ENCODE measurements at places on chromosomes 2 and 18.
A peak's percentile ranks its signal among the peaks of the same experiment; 100 is the strongest.

DNA sequence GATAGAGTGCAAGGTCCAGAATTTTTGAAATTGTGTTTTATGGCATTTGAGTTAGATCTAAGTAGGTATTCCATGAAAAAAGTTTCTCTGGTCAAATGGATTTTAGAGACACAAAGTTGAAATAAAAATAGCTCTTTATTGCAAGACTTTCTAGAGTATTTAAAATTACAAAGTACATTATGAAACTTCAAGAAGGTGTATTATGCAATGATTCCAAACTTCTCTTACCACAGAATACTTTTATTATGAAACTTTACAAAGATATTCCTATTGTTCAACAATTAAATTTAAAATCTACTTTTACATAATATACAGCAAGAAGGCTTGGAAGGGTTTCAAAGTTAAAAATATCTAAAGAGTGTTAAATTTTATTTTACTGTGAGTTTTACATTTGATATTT lies 65.9 kb downstream of the CALCRL start:
- ATAC-seq = no peak

GRCh38 chr2:135985826-135986393 lies 484 bp upstream of the DARS1 start:
- ATAC-seq = peak; percentile 39

DNA sequence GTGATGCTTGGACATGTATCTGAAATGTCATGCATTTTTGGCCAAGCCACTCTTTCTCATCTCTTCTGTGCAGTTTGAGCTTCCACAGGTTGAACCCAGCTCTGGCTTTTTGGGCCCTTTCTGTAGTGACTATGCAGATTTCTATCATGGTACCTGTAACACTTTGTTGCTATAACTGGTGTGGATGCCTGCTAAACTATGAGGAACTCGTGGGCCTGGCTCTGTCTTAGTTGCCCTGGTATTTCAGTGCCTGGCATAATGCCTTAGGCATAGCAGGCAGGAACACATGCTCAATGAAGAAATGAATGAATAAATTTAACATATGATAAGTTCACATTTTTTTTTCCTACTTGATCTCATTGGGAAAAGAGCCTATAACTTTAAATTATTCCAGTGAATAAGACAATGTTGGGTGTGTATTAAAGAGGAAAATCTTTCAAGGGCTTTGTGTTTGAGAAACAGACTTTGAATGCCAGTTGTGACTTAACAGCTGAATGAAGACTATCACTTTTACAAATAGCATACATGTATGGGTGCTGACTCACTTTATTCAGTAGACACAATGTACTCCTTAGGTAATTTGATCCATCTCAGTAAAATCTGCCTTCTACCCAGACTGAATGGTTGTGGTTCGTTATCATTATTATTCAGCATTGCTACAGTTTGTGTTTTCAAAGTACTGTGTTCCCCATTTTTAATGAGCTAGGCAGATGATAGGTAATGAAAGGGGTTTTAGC lies 86.4 kb upstream of the MAP4K3 start:
- ATAC-seq = peak; percentile 80

- no peak for ATAC-seq
Measured at GRCh38 chr18:7666195-7666776, 99.2 kb downstream of the PTPRM start.

- ATAC-seq = no peak
Measured at GRCh38 chr2:7977981-7978380, 703.9 kb upstream of the ID2 start.

DNA sequence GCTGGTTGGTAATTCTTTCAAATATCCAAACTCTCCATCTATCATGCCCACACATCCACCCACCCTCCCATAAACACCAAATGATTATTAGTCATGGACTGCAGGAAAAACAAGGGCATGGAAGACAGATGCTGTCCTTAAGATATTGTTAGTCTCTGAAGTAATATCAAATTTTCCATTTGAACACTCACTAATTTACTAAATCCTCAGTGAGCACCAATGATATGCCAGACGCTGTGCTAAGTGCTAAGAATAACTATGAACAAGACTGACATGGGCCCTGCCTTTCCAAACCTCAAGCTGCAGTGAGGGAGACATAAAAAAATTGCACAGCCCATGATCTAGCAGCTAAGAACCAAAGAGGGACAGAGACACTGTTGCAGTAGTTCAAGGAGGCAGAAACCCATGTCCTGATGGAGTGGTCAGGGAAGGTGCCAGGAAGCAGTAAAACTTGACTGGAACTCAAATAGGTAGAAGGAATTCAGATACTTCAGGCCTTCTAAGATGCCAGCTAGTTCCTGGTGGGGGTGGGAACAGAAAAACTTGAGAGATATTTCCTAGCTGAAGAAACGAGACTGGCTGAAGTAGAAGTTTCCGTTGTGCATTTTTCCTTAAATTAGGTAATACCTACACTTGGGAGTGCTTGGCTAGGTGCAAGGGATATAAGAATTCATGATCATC lies 182.1 kb downstream of the OSR1 start:
- ATAC-seq = no peak

- ATAC-seq = no peak
Measured at GRCh38 chr2:73995810-73996209, 11.1 kb downstream of the TET3 start.

- peak; percentile 92 for ATAC-seq
Measured at GRCh38 chr2:207847807-207848544, 78.3 kb upstream of the FZD5 start.

GRCh38 chr2:21694079-21694878 lies 570.5 kb downstream of the TDRD15 start:
- ATAC-seq = no peak

DNA sequence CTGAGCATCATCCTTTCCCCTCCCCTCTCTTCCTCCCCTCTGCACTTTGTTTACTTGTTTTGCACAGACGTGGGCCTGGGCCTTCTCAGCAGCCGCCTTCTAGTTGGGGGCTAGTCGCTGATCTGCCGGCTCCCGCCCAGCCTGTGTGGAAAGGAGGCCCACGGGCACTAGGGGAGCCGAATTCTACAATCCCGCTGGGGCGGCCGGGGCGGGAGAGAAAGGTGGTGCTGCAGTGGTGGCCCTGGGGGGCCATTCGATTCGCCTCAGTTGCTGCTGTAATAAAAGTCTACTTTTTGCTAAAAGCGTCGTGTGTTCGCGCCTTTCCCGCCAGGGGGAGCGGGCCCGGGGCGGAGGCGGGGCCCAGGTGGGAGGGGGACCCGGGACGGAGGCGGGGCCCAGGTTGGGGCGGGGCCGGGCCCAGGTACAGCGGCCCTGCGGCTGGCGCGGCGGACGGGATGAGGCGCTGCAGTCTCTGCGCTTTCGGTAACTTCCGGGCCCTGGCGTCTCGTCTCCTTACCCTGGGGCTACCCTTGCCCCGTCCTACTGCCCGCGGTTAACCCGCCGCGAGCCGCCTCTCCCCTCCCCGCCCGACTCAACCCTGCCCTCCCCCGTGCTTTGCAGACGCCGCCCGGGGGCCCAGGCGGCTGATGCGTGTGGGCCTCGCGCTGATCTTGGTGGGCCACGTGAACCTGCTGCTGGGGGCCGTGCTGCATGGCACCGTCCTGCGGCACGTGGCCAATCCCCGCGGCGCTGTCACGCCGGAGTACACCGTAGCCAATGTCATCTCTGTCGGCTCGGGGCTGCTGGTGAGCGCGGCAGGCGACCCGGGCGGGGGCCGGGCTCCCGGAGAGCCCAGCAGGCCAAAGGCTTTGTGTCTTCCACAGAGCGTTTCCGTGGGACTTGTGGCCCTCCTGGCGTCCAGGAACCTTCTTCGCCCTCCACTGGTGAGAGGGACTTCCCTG lies at the start of gene KRTCAP3:
Gene KRTCAP3 (plus strand): TSS at position 424 of the 962 bp plus-strand sequence. CDS start 32 bp downstream, at position 456.
- ATAC-seq = peak; percentile 79

DNA sequence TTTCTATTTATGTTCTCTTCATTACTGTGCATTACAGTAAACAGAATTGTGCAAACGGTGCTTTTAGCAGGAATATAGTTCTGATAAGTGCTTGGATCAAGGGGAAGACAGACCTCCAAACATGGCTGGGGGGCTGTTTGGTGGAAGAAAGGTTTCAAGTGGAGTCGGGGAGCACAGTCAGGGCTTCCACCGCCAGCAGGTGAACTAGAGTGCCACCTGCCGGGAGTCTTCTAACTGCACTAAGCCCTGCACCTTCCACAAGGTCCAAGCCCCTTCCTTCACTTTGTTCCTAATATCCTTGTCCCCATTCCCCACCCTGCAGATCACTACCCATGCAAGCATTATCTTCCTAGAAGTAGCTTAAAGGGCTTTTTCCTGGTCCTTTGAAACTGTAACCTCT lies 11.1 kb downstream of the ONECUT2 start:
- ATAC-seq = peak; percentile 48

- no peak for ATAC-seq
Measured at GRCh38 chr18:43830947-43831346, 553.7 kb upstream of the SYT4 start.

DNA sequence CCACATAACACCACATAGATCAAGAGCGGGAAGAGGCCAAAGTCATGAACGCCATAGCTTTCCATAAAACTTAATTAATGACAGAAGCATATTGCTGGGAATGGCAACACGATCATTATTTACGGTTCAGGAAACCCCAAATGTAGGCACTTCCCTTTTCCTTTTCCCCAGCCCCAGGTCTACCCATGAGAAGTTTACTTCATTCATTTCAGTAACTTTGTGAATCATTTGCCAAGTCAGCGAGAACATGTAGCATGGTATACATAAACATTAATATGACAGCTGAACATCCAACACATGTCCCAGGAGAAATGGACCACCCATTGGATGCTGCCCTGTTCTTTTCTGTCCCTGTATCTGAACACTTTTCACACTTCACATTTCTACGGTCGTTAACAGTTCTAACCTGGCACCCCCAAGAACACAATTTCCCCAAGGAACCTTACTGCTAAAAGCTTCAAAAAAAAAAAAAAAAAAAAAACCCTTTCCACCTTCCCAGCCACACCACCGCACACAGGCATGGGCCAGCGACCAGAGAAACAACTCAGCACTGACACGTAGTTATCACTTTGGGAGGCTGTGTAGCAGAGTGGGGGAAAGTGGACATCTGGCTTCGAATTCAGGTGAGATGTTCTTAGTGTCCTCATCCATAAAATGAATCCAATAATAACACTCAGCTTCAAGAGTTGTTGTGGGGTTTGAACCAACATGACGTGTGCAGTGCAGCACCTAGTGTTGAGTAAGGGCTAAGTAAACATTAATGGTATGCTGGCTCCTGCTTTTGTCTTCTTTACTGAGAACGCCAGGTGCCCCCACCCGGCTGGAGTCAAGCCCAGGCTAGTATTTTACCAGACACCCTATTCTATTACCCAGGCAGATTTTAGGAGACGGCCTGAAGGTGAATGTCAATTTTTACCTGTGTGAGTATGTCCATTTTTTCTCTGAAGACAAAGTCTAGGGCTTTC lies 371.5 kb downstream of the LNPK start:
- ATAC-seq = peak; percentile 45

DNA sequence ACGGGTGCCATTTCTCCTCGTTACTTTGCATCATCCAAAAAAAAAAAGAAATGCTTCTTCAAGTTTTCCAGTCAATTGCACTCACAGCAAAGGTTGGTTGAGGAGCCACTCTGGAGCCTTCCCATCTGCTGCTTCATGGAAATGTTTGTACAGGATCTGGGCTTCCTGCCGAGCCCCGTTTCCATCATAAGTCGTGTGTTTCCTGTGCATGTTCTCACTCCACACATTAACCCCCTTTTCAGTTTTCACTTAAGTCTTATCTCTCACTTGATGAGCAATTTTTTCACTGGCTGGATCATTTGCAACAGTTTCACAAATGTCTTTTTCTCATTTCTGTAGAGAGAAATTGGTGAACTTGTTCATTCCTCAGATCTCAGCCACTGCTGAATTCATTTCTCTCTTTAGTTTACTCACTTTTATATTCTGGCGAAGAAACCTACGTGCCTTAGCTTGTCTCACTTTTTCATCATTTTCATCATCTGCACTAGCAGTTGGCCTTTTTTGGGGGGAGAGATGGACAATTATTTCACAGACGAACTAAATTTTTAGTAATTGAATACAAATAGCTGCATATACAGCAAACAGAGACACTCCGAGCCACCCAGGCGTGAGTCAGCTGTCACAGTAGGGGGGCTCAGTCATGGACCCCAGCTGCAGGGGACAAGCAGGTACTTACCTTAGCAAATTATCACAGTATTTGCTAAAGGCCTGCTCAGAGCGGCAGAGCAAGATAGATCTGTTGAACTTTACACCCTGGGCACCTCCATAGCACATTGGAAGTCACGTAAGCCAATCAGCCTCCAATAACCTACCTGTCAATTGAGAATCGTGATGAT lies 750.8 kb upstream of the ID2 start:
- ATAC-seq = no peak

DNA sequence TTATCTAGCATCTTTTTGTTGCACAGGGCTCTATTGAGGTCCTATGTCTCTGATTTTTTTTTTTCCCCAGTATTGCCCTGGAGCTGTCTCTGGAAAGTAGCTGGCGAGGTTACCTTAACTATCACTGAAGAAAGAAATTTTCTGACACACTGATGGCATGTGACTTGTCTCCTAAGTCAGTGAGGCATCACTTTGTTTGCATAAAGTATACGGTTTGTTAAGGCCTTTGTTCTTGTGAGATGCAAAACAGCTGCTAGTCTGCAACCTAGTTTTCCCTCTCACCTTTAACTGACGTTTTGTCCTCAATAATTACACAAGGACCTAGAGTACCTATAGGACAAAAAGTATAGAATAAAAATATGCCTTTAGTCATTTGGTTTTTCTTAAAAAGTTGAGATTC lies 41.8 kb downstream of the UBXN4 start:
- ATAC-seq = no peak

- no peak for ATAC-seq
Measured at GRCh38 chr2:66699416-66699792, 264.5 kb downstream of the MEIS1 start.

DNA sequence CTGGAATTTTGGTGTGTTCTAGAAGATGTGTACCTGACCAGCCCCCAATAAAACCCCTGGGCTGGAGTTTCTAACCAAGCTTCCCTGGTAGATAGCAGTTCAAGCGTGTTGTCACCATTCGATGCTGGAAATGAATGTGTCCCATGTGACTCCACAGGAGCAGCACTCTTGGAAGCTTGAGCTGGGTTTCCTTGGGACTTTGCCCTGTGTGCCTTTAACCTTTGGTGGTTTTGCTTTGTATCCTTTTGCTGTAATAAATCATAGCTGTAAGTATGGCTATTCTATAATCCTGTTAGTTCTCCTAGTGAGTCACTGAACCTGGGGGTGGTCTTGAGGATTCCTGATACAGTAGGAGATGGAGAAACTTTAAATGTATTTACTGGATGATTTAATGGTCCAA lies 65.2 kb downstream of the KLHL14 start:
- ATAC-seq = no peak

DNA sequence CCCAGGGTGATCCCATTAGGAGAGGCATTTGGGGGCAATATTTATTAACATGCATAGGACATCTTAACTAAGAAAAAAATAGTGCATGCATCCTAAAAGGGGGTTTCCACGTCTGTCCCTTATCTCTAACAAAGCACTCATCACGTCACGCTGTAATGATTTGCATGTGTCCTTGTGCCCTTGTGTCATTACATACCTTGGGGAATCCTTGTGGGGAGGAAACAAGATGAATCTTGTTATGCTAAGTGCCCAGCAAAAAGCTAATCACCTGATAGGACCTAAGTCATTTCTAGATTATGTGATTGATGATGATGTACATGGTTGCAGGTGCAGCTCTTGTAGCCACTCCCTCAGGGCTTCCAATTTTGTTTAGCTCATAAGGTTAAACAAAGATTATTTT lies 250.9 kb downstream of the FBXO15 start:
- ATAC-seq = no peak

Data from esophagus mucosa (tissue), 1 donor.